Substantia nigra (tissue), 51 donors: ENCODE measurements at places on chromosomes 7 and 10.

- no peak for DNase-seq
Measured at GRCh38 chr7:156067156-156067555, 254.9 kb upstream of the SHH start.

DNA sequence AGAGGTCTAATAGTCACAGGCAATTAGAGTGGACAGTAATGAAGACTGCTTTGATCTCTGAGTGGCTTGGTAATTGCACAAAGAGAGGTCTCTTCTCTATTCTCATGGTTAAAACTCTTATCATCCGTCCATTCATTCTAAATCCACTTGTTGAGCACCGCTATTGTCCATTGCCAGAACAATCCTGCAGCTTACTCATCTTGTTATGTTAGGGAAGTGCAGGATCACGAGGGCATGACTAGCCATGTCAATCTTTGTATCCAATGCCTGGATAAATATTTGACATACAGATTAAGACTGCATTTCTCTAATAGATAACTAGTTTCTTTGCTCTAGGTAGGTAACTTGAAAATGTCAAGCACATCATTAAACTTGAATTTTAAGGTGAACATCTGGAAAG lies 14.9 kb downstream of the SFTPD start:
- no peak for DNase-seq

GRCh38 chr7:105316578-105317344 lies 72.0 kb downstream of the SRPK2 start:
- DNase-seq, result no peak

DNA sequence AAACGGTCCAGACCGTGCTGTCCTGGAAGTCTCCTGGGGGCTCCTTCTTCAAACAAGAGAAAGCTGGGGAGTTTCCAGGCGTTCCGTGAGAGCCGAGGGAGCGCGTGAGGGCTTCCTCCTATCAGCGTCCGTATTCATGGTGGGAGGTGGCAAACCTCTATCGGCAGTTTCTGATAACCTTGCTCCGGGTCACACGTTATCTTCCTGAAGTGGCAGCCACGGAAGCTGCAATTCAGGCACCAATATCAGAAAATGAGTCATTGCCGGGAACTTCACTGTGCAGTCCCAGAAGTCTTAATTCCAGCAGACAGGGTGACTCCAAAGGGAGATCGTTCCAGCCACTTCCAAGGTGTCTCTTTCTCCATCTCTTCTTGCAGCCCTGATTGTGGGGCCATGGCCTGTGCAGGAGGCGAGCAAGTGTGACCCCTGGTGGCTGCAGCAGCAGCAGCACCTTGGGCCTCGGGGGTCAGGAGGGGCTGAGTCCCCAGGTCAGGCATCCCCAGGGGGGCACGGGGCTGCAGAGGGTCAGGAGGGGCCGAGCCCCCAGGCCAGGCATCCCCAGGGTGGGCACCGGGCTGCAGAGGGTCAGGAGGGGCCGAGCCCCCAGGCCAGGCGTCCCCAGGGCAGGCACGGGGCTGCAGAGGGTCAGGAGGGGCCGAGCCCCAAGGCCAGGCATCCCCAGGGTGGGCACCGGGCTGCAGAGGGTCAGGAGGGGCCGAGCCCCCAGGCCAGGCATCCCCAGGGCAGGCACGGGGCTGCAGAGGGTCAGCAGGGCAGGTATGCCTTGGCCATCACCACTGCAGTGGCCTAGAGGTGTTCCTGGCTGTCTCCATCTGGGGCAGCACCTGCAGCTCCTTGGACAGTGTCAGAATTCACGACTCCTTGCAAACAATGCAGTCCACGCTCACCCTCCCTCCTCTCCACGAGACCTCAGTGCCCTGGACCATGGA lies 538.7 kb downstream of the DNAJB6 start:
- no peak for DNase-seq
